ENCODE measurements at places on chromosomes 3 and 15.
A peak's percentile ranks its signal among the peaks of the same experiment; 100 is the strongest.

- DNase-seq = no peak
Observed at GRCh38 chr3:4750306-4750968, 228.8 kb upstream of the BHLHE40 start.

- DNase-seq = no peak
Observed at GRCh38 chr3:18177271-18177670, 247.9 kb downstream of the SATB1 start.

DNA sequence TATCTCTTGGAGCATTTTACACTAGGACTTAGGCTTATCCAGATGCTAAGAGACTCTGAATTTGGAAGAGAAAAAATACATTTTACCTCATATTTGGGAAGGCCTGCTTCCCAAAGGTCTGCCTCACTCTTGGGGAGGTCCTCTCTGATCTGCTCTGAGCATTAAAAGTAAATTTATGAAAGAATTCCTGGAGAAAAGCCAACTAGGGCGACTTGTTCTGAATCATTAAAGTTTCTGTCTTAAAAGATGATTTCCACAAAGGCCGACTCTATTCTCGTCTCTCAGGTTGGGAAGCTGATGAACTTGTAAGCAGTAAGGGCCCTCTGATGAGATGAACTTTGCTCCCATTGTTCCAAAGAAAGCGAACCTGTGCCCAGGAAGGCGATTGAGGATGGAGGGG is 48.7 kb upstream of the HES1 start:
- DNase-seq = no peak

DNA sequence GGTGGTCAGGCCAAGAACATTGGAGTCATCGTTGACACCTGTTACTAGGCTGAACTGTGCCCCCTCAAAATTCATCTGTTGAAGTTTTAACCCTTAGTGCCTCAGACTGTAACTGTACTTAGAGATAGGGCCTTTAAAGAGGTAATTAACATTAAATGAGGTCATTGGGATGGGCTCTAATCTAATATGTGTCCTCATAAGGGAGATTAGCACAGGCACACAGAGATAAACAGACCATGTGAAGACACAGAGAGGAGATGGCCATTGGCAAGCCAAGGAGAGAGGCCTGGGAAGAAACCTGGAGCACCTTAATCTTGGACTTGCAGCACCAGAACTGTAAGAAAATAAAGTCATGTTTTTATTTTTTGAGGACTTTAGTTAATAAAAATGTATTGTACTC is 59.6 kb downstream of the PLCL2 start:
- DNase-seq = no peak

DNA sequence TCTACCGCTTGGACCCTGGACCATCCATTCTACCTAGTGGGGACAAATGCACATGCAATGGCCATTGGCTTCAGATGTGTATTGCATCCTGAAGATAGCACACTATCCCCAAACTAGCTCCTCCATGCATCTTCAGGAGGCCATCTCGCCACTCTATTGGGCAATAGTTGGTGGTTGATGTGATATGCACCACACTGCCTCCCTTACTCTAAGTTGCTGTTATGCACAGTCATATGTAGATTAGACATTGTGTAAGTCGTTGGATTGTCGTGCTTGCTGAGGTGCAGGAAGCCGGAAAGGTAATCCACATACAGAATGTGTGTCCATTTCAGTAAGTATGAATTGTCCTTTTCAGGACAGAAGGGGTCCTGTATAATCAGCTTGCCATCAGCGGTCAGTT is 26.7 kb upstream of the PLA2G4D start:
- DNase-seq = no peak

- DNase-seq = no peak
Observed at GRCh38 chr3:167976516-167977361, 119.0 kb downstream of the GOLIM4 start.

GRCh38 chr3:65685621-65686235 is 353.0 kb downstream of the MAGI1 start:
- no peak for DNase-seq

DNA sequence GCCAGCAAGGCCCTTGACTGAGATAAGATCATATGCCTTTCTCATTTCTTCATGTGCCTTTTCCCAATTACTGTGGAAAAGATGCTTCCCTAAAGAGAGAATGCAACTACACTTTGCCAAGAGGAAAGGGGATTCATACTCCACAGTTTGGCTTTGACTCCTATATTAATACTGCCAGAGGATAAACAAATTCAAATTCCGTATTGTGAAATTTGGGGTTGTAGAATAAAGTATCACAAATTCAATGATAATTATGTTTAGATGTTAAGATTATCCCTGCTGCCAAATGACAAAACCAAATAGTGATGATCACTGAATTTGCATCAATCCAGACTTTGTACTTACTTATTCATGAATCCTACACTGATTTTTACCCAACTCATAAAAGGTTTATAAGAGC is 88.5 kb upstream of the MNS1 start:
- DNase-seq = no peak

- DNase-seq = peak; percentile 97
Observed at GRCh38 chr15:75455424-75455981, 4.0 kb upstream of the SIN3A start.

DNA sequence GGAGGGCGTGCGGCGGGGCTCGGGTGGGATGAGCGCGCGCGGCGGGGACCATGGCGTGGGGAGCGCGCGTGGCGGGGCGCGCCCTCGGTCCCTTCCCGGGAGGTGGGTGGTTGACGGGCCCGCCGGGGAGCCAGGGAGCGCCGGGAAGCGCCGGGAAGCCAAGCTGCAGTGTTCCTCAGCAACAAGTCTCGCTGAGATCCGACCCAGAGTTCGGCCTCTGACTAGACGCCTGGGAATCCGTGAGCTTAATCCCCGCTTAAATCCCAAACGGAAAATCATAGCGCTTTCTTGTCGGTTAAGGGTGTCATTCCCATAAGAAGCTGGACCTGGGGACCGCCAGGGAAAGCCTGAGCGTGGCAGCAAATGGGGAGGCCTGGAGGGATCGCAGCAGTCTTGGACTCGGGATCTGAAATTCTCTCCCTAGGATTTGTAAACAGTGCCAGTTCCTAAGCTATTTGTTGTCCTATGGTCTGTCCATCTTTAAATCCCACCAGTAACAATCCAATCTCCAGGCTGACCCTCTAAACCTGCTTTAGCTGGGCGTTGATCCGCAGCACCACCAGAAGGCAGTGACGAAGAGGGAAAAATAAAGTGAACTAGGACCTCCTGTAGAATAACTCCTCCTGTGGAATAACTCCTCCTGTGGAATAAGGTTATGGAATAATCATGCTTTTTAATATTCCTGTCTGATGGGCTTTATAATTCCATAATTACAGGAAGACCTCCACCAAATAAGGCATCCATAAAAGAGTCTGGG is 570 bp upstream of the NEDD4 start:
- DNase-seq = peak; percentile 20

- no peak for DNase-seq
Observed at GRCh38 chr15:22981051-22981840, 1.1 kb upstream of the CYFIP1 start.

DNA sequence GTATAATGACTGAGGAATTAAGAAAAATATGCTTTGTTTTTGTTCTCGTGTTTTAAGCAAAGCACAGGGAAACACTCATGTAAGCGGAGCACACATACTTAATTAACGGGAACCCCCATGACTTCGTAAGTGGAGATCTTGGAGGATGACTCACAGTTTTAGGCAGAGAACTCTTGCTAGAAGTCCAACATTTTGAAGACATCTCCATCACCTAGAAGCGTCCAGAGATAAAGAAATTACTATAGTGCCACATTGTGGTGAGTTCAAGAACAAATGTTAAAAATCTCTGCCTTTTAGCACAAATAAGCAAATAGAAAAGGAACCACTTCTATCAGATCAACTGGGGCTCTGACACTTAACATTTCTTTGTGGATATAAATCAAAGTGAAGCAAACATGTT is 194.1 kb upstream of the ARHGEF26 start:
- peak; percentile 7 for DNase-seq

GRCh38 chr3:181050738-181051137 is 61.2 kb upstream of the DNAJC19 start:
- DNase-seq = no peak

GRCh38 chr15:65365229-65365628 is 12.6 kb downstream of the IGDCC3 start:
- DNase-seq = no peak

DNA sequence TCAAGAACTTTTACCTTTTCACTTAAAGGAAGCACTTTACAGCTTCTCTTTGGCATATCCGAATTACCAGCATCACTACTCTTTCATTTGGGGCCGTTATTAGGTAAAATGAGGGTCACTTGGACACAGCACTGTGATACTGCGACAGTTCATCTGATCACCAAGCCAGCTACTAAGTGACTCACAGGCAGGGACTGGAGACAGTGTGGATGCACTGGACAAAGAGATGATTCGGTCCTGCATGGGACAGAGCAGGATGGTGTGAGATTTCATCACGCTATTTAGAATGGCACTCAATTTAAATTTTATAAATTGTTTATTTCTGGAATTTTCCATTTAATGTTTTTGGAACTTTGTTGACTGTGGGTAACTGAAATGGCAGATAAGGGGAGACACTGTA is 166.9 kb upstream of the IL12A start:
- DNase-seq = no peak
